ENCODE measurements at places on chromosomes 12 and 14.

DNA sequence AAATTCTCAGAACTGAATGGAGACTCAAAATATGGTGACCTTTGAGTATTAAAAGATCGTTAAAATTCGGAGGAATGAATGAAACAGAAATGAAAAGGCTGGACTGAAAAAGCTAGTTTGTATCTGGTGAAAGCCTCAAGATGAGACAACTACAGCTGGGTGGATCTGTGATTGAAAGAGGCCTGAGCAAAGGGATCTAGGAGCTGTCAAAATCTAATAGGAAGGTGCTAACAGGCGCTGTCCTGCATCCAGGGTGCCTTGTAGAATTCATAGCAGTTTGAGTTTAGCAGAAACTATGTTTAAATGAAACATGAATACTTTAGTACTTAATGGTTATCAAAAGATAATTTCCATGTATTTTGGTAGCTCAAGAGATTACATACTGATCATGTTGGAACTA lies 2.3 kb downstream of the YY1 start:
- DNase-seq: no peak

DNA sequence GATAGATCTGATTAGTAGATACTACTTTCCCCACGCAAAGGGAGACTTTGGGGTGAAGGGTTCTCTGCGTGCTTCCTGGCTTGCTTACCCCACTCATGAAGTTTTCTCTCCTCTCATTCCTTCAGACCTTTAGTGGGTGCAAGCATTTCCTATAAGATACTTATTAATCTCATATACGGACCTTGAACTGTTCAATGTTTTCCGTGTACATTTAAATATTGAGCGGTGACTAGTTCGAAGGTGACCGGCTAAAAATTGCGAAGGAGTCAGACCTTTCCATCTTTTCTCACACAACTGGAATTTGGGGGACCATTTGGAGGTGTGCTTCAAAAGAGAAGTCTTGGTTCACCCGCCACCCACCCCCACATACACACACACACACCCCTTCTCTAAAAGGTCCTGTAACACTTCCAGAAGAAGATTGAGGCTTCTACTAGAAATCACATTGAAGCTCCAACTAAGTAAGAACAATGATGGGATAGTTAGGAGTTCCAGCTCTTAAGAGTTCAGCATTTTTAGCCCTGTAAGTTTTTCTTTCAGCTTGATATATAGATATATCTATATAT lies 6.1 kb upstream of the FOXG1 start:
- no peak for DNase-seq

GRCh38 chr12:89047856-89048418 lies 304.4 kb downstream of the DUSP6 start:
- DNase-seq: no peak

DNA sequence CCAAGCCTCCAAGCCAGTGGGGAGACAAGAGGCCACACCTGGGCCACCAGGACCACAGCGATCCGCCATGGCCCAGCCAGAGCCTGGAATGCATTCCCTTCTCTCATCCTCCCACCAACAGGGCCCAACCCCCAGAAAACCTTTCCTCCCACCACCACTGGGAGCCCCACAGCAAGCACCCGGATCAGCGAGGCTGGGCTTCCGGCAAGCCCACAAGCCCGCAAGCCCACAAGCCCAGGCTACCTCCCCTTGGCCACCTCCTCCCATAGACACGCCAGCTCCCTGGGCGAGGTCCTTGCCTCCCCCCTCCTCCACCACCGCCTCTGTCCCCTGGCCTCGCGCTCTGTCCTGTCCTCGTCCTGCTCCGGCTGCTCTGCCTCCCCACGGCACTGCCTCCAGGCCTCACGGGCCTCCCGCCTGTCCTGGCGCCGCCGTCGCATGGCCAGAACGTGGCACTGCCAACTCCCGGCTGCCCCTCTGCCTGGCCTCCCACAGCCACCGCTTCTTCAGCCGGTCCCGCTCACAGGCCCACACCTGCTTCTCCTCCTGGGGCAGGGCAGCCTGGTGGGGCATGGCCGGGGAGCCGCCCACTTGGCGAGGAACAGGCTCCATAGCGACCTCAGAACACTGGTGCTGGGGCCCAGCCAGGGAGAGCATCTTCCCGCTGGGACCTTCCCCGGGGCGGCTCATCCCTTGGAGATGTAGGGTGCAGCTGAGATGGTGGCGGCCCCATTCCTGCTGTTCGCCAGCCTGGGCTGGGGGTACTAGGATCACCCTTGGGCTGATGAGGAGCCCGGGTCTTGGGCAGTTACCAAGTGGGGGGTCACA lies 5.6 kb downstream of the CDK2AP1 start:
- no peak for DNase-seq

DNA sequence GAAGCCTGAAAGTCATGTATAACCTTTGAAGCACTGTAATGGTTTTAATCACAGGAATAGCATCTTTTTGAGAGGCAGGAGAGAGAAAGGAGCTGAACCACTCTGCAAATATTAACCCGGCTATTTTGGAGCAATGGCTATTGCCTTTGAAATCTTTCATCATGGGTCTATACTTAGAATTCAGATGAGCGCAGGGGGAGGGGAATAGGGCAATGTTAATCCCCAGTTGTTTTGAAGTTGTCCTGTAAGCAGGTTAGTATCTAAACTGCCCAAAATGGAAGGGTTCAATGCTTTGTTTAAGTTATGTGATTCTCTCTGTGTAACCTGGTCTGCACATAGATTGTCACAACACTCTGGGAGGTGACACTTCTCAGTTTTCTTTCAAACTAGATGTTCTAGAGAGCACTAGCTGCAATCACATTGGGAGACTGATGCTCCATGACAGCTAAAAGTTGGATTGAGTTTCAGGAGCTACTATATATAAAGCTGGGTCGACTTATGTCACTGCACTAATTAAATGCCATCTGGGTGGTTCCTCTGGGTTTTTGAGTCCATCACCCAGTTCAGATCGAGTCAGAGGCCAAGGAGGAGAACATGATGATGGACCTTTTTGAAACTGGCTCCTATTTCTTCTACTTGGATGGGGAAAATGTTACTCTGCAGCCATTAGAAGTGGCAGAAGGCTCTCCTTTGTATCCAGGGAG lies at the start of gene MYF6:
Gene MYF6 (plus strand): TSS at position 509 of the 704 bp plus-strand sequence. CDS start 86 bp downstream, at position 595.
- DNase-seq: no peak

DNA sequence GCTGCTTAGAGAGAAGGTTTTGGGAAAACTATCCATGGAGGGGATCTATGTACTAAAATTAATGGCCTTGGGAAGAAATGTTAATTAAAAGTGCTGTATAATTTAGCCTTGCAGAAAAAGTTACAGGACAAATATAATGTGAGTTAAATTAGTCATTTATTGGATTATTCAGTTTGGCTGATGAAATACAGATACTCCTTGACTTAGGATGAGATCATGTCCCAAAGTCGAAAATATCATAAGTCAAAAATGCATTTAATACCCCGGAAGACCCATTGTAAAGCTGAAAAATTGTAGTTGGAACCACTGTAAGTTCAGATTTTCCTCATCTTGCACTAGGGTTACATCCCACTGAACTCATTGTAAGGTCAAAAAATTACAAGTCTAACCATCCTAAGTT lies 9.7 kb downstream of the RTRAF start:
- no peak for DNase-seq

DNA sequence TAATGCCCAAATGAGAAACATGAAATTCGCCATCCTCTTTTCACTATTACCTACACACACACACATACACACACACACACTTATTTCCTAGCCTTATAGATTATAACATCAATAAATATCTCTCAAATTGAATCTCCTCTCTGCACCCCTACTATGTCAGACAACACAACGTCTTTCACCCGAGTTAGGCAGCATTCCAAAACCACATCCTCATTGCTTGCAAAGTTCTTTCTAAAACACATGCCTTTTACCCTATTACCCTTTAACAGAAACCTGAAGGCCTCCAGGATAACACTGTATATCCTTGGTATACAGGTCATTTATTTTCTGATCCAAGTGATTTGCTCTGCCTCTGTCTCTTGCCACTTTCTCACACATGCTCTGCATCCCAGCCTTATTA lies 56.3 kb downstream of the KCNH5 start:
- no peak for DNase-seq

GRCh38 chr12:12901158-12901791 lies 9.9 kb downstream of the GPRC5A start:
- DNase-seq: no peak

GRCh38 chr12:119412811-119413794 lies 78.6 kb downstream of the CCDC60 start:
- peak; percentile 35 for DNase-seq

GRCh38 chr14:68813318-68813838 lies 20.5 kb upstream of the ZFP36L1 start:
- no peak for DNase-seq

GRCh38 chr12:5262885-5263284 lies 169.0 kb upstream of the NTF3 start:
- DNase-seq: no peak

DNA sequence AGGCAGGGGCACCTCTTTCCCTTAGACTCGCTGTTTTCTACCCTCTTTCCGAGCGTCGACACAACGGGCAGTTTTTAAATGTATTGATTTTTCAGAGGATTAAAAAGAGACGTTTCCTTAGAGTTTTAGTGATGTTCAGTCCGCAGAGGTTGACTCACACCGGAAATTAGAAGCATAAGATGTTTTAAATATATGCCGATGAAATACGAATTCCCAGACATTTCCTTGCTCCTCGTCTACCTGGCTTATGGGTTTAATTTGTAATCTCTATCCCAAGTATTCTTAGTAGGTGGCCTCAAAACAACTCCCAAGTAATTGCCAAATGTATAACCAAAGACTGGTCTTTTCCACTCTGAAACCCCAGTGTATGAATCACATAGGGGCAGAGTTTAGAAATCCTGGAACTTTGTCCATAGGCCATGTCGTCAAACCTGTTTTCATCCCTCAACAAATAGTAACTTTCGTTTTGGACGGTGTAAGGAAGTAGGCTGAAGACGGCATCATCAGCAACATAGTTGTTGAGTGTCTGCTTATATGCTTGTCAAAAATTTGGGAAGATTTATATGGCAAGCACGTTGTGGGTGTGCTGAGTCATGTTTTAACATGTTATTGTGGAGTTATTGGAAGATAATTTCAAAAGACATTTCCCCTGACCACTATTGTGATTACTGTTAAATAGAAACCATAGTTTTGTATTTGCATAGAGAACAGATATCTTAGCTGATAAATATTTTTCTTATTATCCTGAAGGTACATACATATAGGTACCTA lies 824 bp downstream of the TBK1 start:
- no peak for DNase-seq

DNA sequence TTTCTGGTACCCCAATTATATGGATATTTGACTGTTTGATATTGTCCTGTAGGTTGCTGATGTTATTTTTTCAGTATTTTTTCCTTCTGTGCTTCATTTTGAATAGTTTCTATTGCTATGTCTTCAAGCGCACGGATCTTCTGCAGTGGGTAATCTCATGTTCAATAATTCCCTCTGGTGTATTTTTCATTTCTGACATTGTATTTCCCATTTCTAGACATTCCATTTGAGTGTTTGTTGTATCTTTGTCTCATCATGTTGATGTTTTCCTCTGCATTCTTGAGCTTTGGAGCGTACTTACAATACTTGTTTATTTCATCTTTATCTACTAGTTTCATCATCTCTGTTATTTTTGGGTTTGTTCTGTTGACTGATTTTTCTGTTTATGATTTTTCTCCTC lies 22.0 kb downstream of the TSPAN9 start:
- no peak for DNase-seq

DNA sequence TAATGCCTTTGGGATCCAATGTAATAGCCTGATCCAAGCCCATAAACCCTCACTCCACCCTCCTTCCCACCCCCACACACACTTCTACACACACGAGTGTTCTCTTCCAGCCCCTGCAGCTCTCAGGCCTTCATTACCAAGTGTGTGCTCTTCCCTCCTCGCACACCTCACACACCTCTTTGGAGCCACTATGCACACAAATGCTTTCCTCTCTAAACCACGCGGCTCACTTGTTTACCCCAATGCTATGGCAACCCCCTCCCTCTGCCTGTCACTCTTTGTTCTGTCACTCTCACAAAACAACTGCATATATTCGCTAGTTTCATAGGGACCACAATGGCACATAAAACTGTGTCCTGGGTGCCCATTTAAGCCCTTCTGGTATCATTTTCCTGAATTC lies 35.1 kb downstream of the PPP2R5E start:
- no peak for DNase-seq

GRCh38 chr12:106987846-106988245 lies 900 bp upstream of the MTERF2 start:
- DNase-seq: no peak

GRCh38 chr12:68805592-68806120 lies 2.3 kb upstream of the MDM2 start:
- DNase-seq: no peak

GRCh38 chr12:76444408-76444984 lies 96.3 kb upstream of the BBS10 start:
- no peak for DNase-seq

DNA sequence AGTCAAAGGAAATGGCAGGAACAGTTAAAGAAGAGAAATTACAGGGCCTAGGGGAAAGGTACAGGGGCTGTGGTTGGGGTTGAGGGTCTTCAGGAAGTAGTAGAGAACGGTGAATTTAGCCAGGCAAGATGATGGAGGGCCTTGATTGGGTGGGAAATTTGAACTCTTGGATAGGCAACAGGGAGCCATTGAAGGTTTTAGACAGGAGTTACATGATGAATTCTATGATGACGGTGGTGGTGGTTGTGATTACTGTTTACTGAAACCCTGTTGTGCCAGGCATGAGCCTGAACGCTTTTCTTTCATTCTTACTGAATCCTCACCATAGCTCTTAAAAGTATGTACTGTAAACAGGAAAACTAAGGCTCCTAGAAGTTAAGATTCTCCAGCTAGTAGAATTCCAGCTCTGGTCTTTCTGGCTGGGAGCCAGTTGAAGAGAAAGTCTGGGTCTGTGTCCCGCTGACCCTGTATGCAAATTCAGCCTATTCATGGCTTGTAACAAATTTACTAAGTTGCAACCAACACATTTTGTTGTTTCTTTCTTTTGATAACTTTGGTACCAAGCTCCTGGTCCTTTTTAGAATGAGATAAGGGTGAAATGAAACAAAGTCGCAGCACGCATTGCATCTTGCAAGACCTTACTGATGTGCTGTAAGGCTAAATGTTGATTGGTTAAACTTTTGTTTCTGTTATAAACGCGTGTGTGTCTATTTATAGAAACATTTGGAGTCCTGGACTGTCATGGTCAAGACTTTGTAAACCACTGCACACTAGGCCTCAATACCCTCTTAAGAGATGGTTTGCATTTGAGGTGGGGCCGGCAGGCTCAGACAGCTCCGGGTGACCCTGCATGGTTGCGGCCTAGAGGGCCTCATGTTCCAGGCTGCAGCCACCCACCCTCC lies 6.0 kb downstream of the ORAI1 start:
- DNase-seq: no peak

DNA sequence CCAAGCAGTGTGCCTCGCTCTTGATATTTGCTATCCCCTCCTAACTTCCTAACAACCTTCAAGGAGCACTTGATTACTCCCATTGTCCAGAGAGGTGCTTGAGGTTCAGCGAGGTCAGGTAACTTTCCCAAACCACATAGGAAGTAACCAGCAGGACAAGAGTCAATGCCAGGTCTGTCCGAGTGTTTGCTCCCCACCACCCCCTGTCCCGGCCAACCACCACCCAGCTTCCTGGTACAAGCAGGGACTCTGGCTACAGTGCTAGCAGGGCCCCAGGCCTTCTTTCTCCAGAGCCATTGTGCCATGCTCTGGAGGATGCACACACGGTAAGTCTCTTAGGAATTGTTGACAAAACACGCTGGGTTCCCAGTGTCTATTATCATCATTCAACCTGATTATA lies 49.2 kb downstream of the SYNE3 start:
- no peak for DNase-seq

Data from NCI-H1092 (cell line).